ENCODE measurements at places on chromosomes 5 and 9.

DNA sequence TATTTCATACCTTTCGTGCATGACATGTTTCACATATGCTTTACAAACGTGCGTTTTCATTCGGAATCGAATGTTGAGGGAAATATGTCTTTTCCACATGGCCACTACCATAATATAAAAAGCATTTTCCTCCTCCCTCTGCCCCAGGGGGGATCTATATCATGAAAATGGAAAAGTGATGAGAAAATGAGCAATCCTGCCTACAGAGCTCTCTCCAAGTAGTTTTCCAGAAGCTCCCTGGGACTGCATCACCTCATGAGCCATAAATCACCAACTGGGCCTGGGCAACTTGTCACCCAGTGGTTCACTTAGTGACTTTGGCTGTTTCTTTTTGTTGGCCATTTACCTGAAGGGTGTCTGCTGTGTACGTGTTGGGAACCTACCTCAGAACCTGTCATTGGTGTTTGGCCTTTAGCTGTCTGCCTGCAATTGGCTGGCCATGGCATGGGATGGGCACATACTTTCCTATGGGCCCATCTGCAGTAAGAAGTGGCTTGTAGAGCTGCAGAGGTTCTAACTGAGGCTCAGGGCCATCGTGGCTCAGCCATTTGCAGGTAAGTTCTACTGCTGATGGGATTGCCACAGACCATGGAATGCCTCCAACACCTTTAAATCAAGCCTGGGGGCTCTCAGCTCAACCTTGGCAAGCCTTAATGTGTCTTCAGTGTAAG is 9.5 kb upstream of the TIFAB start:
- DNase-seq: no peak

- peak; percentile 54 for DNase-seq
Measured at GRCh38 chr5:38994324-38994927, 79.8 kb downstream of the RICTOR start.

GRCh38 chr9:133701981-133702797 is 36.0 kb downstream of the SARDH start:
- DNase-seq: no peak

DNA sequence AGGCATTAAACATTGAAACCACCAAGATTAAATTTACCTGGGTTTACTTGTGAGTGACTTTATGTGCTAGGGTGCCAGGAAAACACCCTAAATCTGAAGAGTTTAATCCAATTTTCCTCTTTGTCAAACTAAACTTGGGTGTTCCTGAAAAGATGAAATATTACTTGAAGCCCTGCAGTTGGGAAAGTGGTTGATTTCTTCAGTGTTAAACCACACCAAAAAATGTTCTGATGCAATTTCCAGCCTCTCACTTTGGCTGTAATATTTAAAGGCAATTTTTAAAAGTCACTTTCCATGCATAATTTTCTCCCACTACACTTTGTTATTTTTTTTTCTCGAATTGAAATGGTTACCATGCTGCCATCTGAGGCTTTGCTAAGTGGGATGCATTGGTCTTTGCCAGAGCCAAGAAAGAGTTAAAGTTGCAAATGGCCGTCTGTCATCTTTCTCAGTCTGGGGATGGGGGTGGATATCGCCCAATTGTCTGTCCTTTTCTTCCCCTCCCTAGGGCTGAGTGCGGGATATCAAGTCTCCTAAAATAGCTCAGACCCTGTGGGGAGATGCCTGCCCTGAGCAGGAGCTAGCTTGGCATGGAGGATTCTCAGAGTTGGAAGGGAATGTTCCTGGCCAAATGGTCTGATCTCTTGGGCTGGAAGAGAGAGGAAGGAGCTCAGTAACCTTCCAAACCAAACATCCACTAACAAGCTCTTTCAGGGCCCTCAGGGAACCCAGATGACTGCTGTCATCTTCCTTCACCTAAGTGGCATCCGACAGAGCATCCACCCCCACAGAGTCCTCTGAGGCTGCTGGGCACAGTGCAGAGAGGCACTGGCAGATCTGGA is 13.6 kb upstream of the SHB start:
- DNase-seq: no peak

GRCh38 chr5:17355586-17356346 is 138.3 kb downstream of the BASP1 start:
- DNase-seq: no peak

GRCh38 chr9:131296460-131296859 is 6.9 kb downstream of the PLPP7 start:
- no peak for DNase-seq

All from HEK293T (cell line).